D341Med (cell line): ENCODE measurements at places on chromosomes 5 and 9.
A peak's percentile ranks its signal among the peaks of the same experiment; 100 is the strongest.

- peak; percentile 36 for DNase-seq
These were observed 4.1 kb downstream of the FBXW11 start for GRCh38 chr5:172002310-172002709.

DNA sequence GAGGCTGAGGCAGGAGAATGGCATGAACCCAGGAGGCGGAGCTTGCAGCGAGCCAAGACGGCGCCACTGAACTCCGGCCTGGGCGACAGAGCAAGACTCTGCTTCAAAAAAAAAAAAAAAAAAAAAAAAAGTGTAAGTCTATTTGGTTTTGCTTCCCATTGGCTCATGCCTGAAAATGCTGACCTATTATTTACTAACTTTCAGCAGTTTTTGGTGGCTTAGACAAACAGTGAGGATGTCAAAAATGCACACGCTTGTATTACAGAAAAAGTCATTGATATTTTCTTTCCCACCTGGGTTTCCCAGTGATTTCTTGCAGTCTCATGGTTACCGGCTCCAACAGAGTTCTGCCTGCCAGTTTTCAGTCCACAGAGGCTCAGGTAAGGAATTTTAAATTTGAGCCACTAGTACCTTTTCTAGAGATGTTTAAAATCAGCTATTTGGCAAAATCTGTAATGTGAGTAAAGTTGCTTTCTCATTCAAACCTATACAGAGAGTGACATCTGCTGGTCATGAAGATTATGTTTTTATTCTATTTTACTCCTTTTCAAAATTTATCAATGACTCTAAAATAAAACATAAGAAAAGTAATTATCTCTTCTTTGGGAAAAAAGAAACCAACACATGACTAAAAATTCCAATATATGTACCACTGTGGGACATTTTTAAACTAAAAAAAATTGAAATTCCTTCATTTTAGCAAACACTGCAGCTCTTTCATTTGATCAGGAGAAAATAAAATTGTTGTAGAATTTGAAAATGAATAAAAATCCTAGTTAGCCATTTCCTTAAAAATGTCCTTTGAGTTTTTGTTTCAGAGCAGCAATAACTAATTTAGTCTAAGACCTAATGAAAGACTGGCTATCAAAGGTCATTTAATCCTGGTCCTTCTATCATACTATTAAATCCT lies 8.8 kb downstream of the FAM200C start:
- DNase-seq = no peak

- DNase-seq = no peak
These were observed 85.2 kb downstream of the EHMT1 start for GRCh38 chr9:137703842-137704508.

DNA sequence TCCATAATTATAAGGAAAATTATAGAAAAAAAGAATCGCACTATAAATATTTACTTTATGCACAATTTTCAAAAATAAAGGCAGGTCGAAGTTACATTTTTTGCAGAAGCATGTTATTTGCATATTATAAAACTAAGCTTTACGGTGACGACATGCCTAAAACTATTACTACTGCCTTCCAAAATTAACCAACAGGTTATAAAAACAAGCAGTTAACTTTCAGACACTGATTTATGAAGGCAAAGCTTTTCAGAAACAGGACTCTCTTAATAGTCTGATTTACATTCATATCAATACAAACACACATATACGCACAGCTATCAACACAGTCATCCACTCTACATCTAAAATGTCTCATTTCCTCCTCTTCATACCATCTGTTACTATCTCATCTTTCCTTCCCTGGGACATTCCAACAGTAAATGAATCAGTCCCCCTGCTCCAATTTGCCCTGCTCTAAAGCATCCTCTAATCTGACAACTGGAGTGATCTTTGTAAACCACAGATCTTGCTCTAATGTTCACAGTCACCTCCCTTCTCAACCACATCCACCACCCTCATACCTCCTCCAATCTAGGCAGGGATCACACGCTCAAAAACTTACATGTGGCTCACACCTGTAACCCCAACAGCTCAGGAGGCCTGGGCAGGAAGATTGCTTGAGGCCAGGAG lies 21.6 kb downstream of the FBXW11 start:
- DNase-seq = no peak

DNA sequence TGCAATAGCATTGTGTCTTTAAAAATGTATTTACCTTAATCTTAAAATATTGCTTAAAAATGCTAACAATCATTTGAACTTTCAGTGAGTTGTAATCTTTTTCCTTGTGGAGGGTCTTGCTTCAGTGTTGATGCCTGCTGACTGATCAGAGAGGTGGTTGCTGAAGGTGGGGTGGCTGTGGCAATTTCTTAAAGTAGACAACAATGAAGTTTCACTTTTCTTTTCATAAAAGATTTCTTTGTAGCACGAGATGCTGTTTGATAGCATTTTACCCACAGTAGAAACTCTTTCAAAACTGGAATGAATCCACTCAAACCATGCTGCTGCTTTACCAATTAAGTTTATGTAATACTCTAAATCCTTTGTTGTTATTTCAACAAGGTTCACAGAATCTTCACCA lies 50.8 kb downstream of the NR3C1 start:
- no peak for DNase-seq

DNA sequence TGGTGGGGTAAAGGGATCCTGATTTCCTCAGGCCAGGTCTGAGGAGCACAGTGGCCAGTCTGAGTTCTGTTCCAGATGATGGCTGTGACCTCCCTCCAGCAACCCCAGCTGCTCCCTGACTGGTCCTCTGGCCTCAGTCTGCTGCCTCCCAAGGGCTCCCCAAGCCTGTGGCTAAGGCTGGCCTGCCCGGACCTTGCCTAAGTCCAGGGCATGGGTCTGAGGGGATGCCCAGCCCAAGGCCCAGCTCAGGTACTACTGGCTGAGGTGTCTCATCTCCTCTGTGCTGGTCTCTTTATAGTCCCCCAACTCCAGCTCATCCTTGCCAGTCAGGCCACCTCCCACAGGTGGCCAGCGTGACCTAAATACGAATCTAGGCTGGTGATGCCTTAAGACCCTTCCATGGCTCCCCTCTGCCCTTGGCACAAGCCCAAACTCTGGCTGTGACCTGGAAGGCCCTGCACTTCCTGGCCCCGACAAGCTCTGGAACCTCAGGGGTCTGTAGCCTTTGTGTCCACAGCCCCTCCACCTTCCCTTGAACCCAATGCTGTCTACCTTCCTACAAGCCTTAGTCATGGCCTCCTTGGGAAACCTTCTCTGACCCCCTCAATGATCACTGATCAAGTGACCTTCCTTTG lies 9.8 kb downstream of the KIF12 start:
- DNase-seq = no peak

DNA sequence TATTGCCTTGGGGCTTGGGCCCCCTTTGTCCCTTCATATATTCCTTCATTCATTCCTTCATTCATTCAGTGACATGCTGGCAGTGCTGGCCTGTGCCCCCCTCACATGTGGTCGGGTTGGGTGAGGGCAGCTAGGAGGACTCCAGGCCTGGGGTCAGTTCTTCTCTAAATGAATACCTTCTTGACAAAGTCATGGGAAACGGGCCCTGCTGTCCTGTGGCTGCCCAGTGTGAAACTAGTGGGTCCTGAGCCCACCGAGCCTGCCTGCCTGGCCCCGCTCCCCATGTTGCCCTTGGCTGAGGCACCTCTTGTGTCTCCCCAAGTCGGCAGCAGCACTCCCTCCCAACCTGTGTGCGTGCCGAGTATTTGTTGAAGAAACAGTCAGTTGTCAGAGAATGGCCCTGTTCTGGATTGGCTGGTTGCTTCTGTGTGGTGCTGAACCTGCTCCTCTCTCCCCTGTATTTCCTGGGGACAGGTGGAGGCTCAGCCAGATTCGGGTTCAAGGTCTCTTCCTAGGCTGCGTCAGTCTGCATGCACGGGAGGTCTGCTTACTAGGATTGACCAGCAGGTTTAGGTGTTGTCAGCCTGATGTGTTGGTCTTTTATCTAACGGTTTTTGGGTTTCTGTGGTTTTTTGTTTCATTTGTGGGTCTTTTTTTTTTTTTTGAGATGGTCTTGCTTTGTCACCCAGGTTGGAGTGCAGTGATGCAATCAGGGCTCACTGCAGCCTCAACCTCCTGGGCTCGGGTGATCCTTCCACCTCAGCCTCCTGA lies 3.0 kb upstream of the CEL start:
- no peak for DNase-seq

GRCh38 chr5:103849934-103850333 lies 287.3 kb upstream of the NUDT12 start:
- DNase-seq = no peak

GRCh38 chr5:56615361-56616153 lies 199.8 kb upstream of the MAP3K1 start:
- DNase-seq = no peak

DNA sequence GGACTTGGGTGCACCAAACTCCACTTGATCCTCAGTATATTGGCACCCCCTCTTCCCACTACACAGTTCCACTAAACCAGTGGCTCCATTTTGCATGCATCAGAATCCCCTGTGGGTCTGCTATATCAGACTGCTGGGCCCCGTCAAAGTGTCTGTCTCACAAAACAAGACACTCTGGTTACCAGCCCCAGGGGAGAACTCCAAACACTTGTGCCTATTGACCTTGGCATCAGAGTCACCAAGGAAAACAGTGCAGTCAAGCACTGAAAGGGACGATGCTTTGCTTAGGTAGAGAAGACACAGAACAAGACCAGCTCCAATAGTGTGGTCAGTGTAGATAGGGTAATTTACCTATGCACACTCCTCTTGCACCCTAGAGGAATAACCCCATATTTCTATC lies 205.8 kb upstream of the RAI14 start:
- DNase-seq = no peak

- DNase-seq = no peak
These were observed 227.9 kb downstream of the SPATA31D1 start for GRCh38 chr9:82216435-82216834.

GRCh38 chr5:9112520-9113291 lies 433.2 kb downstream of the SEMA5A start:
- DNase-seq = no peak

GRCh38 chr5:176341325-176342157 lies 20.0 kb downstream of the KIAA1191 start:
- no peak for DNase-seq

- DNase-seq = no peak
These were observed 37.8 kb downstream of the SLC46A2 start for GRCh38 chr9:112852741-112853504.

GRCh38 chr9:124220946-124221451 lies 36.8 kb upstream of the NEK6 start:
- DNase-seq = no peak

DNA sequence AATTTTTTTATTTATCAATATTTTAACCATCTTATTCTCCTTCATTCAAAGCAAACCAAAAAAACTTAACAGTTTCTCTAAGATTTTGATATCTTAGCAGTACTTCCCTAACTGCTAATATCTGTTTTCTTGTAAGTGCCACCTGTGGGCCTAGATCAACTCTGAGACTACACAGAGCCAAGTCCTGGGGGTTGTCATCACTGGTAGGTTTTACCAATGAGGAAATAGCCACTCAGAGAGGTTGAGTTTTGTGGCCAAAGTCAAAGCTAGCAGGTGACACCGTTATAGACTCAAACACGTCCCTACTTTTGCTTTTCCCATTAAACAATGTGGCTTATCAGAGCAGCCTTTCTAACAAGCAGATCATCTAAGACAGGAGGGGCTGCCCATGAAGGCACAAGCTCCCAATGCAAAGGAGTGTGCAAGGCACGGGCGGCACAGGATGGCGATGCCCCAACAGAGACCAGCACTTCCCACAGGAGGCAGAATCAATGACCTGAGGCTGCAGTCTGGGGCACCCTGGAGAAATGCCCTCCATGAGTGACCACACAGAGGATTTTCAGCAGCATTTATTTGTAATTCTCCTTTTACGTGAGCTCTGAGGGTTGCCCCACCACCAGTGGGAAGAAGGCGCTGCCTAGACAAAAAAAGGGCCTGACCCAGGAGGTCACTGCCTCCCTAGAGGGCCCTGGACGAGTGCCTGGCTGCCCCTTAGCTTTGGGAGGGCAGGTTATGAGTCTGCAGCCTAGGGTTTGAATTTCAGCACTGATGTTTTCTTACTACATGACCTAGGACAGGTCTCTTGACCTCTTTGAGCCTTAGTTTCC lies 7.4 kb downstream of the TBC1D2 start:
- no peak for DNase-seq
